Activated naive CD8-positive, alpha-beta T cell treated with anti-CD3 and anti-CD28 coated beads, Interleukin-2, amount 10 ng/mL, durations not matched to agents 7 days and 5 days (primary cell): ENCODE measurements at places on chromosomes 11 and 22. TPM values are rescaled to one million over a fixed set of nuclear protein-coding genes. Genes with fewer than 3 reads are reported as not detected.

GRCh38 chr11:72676861-72677341 is 2.7 kb upstream of the PDE2A start:
- peak; percentile 84 for DNase-seq

- DNase-seq, result no peak
Observed at GRCh38 chr22:22392131-22392530, 116.4 kb downstream of the ZNF280B start.

GRCh38 chr11:93510196-93510873 is 32.9 kb downstream of the SMCO4 start:
- DNase-seq, result no peak

DNA sequence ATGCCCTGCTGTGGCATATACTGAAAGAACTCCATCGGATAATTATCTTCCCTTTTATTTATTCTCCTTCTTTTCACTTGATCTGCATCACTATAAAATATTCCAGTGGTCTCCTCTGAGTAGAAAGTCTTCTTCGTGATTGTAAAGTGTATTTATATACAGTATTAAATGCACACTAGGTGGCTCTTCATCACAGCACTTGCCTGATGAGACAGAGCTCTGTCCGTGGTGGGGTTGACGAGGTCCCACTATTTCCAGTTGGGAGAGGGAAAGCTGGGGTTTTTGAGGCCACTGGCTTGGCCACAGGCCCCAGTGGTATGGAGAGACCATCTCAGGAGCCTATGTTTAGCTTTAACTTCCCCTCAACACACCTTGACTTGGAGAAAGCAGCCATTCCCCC is 31.6 kb upstream of the ZBTB16 start:
- DNase-seq, result no peak

GRCh38 chr11:133360860-133361688 is 171.2 kb downstream of the OPCML start:
- no peak for DNase-seq

- no peak for DNase-seq
Observed at GRCh38 chr11:126853732-126854131, 146.8 kb downstream of the KIRREL3 start.

GRCh38 chr11:73262851-73263495 is 9.2 kb upstream of the P2RY6 start:
- DNase-seq, result no peak

DNA sequence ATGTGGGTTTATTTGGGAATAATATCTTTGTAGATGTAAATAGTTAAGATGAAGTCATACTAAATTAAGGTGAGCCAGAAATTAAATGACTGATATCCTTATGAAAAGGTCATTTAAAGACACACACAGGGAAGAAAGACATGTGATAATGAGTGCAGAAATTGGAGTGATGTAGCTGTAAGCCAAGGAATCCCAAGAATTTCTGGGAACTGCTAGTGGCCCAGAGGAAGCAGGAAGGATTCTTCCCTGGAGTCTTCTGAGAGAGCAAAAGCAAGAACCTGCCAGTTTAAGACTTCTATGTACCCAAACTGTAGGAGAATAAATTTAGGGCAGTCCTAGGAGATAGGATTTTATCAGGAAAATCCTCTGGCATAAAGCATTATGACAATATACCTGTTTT is 66.9 kb downstream of the LRRC4C start:
- no peak for DNase-seq

DNA sequence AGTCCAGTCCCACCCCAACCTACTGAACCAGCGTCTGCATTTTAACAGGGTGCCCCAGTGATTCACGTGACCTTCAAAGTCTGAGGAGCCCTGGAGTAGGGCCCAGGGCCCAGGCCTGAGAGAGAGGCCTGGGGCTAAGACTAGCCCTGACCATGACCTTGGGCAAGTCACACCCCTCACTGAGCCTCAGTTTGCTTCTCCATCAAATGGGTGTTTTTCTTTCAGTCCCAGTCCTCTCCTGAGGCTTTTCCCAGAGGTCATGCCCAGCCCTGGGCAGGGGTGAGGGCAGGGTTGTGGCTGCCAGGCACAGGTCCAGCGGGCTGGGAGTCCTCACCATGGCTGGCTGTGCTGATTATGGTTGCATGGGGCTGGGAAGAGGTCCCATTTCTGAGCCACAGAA is 33.0 kb upstream of the GCAT start:
- DNase-seq, result no peak

- DNase-seq, result no peak
Observed at GRCh38 chr11:85759915-85760314, 51.0 kb downstream of the SYTL2 start.

DNA sequence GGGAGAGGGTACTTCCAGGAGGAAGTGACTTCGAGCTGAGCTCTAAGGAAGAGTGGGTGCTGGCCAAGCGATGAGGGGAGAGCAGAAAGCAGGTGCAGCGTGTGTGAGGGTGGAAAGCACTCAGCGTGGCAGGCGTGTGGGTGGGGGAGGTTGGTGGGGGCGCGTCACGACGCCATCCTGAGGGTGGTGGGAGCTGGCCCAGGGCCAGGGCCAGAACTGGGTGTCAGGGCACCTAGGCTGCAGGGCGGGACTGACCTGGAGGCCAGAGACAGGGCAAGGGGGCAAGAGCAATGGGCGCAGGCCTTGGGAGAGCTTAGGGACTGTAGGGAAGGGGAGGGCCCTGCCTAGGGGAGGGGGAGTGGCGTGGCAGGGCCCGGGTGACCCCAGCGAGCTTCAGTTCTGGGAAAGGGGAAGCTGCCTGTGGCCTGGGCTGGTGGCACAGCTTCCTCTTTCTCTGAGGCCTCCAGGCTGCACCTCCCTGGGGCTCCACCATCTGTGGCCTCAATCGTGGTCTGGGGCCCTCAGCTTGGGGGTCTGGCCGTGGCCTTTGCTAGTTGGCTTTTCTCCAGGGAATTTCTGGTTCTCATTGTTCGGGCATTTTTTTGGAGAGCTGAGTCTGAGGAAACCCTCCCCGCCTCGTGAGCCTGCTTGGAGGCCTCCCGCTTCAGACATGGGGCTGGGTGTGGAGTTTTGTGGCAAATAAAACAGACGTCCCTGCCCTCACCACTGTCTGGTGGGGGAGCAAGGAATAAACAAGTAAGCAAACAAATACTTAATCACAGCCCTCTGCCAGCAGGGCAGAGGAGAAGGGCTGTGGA is 8.9 kb downstream of the RELT start:
- DNase-seq, result peak; percentile 55

- peak; percentile 80 for DNase-seq
Observed at GRCh38 chr22:38412435-38413084, 42.4 kb downstream of the KCNJ4 start.

DNA sequence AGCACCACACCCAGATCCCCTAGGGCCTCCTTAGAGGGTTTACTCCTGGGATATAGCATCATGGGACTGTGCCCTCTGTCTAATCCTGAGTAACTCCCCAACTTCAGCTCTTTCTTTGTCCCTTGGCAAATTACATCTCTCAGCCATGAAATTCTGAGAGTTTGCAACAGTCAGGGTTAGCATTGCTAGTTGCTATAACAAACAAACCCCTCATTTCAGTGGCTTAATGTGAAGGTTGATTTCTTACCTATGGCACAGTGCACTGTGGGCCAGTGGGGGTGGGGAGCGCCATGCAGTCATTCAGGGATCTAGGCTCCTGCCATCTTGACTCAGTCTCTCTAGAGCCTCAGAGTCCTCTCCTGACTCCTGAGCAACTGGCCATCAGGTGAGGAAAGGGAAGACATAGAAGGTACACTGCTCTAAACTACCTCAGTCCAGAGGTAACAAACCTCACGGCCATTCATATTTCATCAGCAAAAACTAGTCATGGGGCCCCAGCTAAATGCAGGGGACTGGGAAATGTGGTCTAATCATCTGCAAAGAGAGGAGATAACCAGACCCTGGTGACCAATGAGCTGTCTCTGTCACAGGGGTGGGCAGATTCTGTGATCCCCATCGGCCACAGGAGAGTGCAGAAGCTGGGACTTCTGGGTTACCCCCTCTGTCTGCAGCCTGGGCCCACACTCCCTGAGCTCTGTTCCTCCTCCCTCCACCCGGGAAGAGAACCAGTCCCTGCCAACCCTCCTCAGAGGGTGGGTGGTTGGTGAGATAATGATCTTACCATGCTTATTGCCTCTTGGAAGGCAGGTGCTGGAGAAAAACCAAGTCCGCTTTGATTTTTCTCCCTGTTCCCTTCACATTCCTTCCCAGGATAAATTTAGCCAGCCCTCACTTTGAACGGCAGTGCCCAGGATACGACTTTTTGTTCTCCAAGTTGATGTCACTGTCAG is 17.5 kb downstream of the PRG3 start:
- no peak for DNase-seq

DNA sequence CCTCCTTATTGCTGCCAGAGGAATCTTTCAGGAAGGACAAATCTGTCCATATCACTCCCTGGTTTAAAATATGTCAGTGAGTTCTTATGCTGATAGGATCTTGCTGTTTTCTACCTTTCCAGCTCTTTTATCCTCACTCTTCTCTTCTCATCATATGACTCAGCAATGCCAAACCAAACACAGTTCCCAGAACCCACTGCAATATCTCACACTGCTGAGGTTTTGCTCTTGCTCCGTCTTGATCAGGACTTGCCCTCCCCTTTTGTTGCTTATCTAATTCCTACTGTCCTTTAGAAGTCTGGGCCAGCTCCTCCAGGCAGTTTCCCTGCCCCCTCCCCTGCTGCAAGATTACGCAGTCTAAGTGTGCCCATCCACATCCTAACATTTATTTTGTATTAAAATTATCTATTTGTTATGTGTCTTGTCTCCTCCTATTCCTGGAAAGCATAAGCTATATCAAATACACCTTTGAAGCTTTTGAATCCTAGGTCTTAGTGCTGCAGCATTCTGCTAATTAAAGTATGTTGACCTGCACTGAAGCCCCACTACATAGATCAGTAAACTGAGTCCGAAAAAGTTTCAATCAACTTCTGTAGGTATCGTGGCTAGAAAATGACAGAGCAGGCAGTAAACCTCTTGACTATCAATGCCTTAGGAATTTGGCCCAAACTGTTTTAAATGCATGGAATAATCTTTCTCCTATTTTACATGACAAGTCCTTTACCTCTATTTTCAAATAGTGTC is 119.2 kb upstream of the C11orf87 start:
- no peak for DNase-seq

DNA sequence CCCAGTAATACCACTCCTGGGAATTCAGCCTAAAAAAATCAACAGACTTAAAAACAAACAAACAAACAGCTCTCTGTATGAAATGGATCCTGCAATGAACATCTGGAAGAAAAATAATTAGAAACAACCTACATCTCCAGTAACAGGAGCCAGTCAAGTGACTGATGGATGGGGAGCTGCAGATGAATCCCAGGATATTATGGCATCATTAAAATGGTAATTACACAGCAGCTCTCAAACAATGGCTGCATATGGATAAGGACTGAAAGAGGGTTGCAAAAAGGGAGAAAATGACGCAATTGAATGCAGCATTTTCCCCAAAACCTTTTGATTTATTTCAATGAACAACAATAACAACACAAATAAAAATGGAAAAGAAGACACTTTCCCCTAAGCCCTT is 4.1 kb downstream of the NPTXR start:
- no peak for DNase-seq

GRCh38 chr11:118841469-118842242 is 42.0 kb upstream of the CXCR5 start:
- DNase-seq, result no peak

GRCh38 chr22:37559901-37560607 is at the start of gene CDC42EP1:
TSS of gene CDC42EP1 (plus strand) at chr22:37560480. CDS start at chr22:37566350, 5,870 bp downstream.
- DNase-seq, result no peak

DNA sequence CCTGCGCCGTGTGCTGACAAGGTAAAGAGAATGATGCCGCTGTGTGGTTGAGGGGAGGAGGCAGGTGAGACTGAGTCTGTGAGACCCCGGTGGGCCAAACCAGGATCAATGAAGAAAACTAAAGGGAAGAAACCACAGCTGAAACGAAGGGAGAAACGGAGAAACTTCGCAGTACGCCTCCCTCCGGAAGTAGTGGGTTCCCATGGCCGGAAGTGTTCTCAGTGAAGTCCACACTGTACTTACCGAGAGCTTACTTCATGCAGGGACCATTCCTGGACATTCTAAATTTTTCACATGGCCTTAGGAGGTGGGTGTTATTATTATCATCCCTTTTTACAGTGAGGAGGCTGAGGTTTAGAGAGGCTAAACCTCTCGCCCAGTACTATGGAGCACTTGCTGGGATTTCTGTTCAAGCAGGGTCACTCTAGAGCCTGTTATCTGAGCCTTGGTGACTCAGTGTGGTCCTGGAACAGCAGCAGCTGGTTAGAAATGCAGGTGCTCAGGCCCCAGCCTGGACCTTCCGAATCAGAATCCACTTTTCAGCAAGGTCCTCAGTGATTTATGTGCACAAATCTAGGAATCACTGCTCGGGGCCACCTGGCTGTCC is 17.9 kb downstream of the CD5 start:
- DNase-seq, result no peak

- DNase-seq, result no peak
Observed at GRCh38 chr22:35899736-35900135, 128.9 kb downstream of the RBFOX2 start.

DNA sequence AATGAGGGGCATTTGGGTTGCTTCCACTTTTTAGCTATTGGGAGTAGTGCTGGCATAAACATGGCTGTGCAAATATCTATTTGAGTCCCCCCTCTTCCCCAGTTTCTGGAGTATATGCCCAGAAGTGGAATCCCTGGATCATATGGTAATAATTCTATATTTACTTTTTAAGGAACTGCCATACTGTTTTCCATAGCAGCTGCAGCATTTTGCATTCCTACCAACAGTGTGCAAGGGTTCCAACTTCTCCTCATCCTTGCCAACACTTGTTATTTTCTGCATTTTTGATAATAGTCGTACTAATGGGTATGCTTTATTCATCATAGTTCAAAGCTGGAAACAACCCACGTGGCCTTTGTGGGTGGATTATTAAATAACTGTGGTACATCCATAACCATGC is 883.5 kb downstream of the TBC1D22A start:
- DNase-seq, result no peak

DNA sequence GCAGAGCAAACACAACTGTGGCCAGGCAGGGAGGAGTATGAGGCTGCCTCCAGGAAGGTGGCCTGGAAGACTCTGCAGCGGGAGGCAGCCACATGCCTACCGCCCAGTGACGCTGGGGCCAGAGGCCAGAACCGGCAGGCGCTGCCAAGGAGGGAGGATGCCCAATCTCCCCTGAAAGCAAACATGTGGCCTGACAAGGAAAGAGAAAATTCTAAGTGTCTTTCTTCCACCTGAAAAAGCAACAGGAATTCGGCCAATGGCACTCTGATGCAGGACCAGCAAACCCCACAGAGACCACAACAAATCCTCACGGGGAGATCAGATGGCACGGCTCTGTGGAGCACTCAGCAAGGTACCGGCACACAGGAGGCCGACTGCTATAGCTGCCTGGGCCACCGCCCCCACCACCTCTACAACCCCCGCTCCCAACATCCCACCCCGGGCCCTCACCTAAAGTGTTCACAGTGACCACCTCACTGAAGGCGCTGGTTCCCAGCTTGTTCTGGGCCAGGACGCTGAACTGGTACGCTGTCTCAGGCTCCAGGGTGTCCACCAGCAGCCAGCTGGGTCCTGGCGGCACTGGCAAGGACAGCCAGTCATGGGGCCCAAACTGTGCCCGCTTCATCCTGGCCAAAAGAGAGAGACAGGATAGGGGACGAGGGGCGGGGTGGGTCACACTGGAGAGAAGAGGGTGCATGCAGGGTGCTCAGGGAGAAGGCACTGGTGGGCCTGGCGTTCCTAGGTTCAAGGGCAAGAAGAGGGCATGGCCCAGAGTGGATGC is 30.1 kb downstream of the IGSF9B start:
- no peak for DNase-seq

The TENM4 gene
- total RNA-seq, result not detected

The OR56A3 gene
- not detected for total RNA-seq

The SYT12 gene
- not detected for total RNA-seq

The PPARA gene
- 24.9 TPM for total RNA-seq

The GAL3ST1 gene
- total RNA-seq, result 0.68 TPM

The SGSM1 gene
- total RNA-seq, result 1.1 TPM

The CEND1 gene
- 0.37 TPM for total RNA-seq

The TBX10 gene
- total RNA-seq, result not detected

The C11orf97 gene
- not detected for total RNA-seq
